CD4-positive, alpha-beta T cell treated with Interleukin-4 for 4 hours (primary cell): ENCODE measurements at places on chromosomes 2 and 18.

- no peak for DNase-seq
Measured at GRCh38 chr2:216634370-216635148, 1.3 kb downstream of the IGFBP2 start.

DNA sequence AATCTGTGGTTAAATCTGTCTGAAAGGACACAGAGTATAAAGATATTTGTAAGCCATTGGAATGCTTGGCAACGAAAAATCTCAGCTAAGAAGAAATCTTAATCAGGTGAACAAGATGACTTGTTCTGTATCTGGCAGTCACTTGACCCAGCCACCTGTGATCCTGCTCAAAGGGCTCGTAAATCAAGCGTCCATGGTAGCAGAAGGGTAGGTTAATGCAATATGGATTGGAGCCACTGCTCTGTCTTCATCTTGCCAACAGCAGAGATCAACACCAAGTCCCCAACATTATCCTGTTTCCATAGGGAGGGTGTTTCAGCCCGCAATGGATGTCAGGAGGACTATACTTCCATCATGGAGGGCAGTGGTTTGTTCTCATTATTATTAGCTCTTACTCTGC, 378.4 kb downstream of the CDH7 start:
- DNase-seq, result no peak

- no peak for DNase-seq
Measured at GRCh38 chr18:45197526-45197970, 417.7 kb upstream of the SLC14A2 start.

GRCh38 chr2:229672021-229672420, 42.3 kb downstream of the DNER start:
- DNase-seq, result no peak

DNA sequence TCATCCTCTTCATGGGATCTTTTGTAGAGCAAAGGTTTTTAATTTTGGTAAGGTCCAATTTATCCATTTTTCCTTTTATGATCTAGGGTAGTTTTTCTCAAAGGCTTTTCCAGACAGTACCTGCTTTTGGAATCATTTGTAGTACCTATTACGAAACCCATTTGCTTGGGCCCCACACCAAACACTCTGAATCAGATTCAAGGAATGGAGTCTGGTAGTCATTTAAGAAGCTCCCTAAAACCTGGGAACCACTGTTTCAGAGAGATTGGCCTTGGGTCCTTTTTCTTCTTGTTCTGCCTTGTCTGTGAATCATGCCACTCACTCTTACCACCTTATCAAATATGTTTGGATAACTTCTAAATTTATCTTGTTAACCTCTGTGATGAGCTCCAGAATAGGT, 40.3 kb downstream of the OSBPL6 start:
- no peak for DNase-seq

DNA sequence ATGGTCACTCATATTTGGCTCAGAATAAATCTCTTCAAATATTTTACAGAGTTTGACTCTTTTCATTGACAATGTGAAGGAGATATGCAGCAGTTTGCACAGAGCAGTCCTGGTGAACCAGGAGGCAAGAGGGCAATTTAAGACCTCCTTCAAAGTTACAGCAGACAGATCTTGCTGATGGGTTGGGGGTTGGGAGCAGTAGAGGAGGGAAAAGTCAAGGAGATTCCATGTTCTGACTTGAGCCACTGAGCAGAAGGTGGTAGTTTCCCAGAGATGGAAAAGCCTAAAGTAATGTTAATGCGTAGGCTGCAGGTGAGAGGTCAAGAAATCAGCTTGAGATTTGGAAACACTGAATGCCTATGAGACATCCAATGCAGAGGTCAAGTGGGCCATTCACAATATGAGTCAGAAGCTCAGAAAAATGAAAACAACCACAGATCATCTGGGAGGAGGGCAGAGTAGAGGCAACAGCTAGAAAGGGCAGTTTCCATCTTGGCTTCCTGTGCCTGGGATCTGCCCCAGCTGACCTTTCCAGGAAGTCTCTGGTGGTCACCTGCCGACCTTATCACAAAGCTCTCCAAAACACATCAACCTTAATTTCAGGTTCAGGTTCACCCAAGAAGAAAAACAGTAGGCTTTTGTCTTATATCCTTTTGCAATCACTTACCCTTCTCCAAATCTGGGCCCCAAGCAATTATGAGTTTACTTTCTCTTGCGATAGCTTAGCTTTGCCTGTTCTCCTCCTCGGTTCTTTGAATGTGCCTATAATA, 197.5 kb upstream of the ARL4C start:
- no peak for DNase-seq

GRCh38 chr2:127134833-127135830, 28.2 kb upstream of the BIN1 start:
- DNase-seq, result peak; percentile 2

DNA sequence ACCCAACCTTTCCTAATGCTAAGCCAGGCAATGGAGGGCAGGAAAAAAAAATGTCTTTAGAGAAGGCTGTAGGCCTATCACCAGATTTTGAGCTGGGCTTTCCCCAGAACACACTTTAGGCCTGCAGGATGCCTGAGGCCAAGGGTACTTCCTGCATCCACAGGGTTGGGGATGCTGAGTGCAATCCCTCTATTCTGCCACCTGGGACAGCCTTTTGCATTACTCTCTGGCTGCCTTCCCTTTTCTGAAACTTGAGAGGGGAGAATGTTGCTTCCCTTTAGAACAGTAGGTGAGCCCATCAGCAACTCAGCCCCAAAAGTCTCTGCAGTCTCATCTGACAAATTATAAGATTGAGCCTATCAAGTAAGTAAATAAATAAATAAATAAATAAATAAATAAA, 195.2 kb downstream of the SLC8A1 start:
- no peak for DNase-seq

- DNase-seq, result no peak
Measured at GRCh38 chr2:188788621-188789020, 185.6 kb upstream of the COL3A1 start.

DNA sequence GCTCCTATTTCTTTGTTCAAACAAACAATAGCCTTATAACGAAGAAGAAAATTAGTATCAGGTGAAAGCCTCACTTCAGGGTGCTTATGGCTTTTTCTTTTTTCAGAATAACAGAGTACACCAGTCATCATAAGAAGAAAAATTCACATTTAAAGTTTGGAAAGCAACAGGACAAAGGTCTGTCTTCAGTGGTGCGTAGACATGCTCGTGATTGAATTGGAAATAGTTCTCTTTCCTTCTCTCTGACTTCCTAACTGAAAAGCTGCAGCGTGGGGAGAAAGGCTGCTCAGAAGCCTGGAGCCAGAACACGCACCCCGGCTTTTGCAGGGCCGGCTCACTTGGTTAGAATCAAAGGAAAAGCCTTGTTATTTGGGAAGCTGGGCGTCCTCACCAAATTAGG, 127.6 kb upstream of the ZNF516 start:
- DNase-seq, result no peak

- no peak for DNase-seq
Measured at GRCh38 chr18:40546875-40547274, 1408.2 kb upstream of the PIK3C3 start.

DNA sequence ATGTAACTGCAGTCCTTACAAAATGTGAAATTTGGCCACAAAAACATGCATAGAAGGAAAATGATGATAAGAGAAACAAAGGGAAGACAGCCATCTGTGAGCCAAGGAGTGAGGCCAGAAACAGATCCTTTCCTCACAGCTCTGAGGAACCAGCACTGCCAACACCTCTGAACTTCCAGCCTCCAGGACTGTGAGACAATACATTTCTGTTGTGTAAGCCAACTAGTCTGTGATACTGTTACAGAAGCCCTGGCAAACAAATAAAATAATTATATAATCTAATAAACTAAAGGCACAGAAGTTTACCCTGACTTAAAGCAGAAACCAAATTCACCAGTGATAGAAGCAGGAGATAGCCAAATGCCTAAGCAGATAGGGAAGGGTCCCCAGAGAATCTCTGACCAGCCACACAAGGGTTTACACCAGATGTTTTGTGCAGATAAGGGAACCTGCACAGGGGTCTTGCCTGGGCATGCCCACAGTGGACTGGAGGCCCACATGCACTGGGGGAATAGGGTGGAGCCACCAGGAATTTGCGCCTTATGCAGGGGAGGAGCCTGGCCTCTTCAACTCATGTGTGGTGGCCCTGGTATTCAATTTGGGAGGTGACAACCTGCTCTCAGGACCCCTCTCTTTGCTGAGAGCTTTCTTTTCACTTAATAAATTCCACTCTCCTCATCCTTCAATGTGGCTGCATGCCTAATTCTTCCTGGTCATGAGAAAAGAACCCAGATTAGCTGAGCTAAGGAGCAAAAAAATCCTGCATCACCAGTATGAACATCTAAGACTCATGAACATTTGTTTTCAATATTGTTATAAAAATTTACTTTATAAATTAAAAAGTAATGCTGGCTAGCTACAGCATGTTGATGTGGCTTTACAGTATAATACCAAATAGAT, 3.8 kb upstream of the GCC2 start:
- no peak for DNase-seq

DNA sequence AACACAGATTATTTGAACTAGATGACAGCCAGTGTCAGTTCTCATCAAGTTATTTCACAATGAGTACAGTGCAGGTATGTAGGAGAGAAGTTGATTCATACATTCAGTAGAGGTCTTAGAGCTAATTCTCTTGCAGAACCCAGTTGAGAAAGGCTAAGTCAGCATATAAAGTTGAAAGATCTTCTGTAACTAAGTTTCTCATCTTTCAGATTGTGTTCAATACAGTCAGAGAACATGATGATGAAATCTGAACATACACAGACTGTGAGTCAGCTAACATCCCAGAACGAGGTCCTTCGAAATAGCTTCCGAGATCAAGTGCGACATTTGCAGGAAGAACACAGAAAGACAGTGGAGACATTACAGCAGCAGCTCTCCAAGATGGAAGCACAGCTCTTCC, 41.9 kb upstream of the LIMS1 start:
- DNase-seq, result no peak

- DNase-seq, result no peak
Measured at GRCh38 chr2:14991723-14992122, 359.2 kb downstream of the LRATD1 start.

- no peak for DNase-seq
Measured at GRCh38 chr2:101841679-101842327, 144.3 kb downstream of the MAP4K4 start.

DNA sequence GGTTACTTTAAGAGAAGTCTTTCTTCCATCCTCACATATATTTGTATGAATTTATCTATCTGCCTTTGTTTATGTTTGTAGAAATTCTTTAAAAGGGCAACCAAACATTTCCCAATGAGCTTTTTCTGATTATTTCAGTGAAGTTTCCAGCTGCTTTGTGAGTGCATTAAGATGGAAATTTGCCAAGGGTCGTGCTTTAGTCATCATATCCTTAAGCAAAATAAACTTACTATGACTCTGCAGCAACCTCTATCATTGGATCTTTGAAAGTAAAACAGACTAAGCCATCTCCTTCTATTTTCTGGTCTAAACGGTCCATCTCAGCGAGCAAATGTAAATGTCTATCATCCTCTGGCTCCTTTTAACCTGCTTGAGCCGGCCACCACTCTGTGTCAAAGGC, 489.3 kb downstream of the SOX11 start:
- DNase-seq, result no peak

GRCh38 chr2:239835056-239835455, 190.1 kb downstream of the NDUFA10 start:
- DNase-seq, result no peak

DNA sequence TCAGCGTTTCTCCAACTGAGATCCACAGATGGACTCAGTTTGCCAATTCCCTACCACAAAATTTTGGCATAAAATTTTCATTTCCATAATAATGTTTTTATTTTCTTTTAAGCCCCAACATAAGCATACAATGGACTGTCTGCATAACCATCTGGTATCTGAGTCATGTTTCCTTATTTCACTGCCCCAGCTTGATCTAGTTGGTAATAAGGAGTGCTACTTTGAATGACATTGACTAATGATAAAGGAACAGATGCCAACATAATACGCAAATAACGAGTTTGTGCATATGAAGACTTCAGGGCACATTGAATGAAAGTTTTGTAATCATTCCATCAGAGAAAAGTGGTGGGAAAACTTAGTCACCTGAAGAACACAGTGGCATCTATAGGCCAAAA, 8.8 kb upstream of the MBD2 start:
- no peak for DNase-seq

DNA sequence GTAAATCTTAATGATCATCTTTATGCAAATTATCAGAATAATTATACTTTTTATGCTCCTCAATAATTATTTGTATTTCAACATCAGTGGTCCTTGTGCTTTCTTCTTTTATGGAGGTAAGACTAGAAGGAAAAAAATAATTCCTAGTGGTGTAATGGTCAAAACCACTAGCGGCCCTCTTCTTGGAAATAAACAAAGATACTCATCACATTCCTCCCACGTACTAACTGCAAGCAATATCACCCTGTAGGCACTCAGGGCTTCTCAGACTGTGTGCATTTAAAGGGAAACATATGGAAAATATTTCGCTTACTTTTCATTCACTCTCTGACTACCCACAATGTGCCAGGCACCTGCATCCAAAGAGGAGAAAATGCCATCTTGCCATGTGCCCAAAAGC, 263.7 kb downstream of the DOK6 start:
- no peak for DNase-seq

DNA sequence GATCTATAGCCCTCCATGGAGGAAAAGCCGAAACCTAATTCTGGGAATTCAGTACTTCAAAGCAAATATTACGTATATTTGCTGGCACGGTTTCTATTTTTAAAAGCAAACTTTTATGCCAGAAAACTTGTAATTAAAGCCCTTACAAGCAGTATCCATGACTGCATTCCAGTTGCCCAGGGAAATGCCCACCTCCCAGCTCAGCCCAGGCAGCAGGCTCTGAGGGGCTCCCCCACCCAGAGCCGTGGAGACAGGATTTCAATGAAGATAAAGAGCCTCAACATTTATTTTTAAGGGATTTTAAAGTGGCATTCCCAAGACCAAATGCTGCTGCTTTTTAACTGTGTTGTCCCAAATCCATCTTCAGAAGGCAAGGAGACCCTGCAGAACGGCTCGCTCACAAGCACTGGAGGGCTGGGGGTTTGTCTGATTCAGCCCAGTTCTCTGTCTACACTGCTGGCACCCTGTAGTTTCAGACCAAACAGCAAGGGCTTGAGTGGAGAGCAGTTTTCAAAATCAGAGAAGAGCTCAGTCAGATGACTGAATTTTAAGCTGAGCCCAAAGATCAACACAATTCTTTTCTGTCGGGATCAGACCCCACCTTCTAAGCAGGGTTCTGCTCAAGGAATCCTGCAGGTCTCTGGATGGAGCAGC, 105.1 kb downstream of the KCNF1 start:
- no peak for DNase-seq

DNA sequence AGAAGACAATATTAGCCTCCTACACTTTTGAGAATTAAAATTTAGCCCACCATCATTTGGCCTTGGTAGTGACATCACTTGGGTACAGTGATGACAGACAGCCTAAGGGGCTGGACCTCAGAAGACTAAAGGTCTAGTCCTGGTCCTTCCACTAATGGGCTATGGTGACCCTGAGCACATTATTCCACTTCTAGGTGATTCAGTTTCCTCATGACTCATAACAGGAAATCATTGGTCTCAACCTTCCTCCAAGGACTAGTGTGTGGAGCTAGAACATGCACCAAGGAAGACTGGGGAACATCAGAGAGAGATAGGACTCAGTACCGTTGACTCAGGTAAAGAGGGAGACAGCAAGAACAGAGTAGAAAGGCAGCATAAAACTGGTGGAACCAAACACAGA, 64.0 kb downstream of the TFCP2L1 start:
- DNase-seq, result no peak

- no peak for DNase-seq
Measured at GRCh38 chr2:40734797-40735196, 282.9 kb upstream of the SLC8A1 start.

- no peak for DNase-seq
Measured at GRCh38 chr2:121059651-121060649, 225.1 kb downstream of the TFCP2L1 start.
